Stimulated activated CD4-positive, alpha-beta T cell treated with anti-CD3 and anti-CD28 coated beads, Interleukin-2, amount 100 ng/mL, for 24 hours (primary cell): ENCODE measurements at places on chromosomes 12 and 14.

DNA sequence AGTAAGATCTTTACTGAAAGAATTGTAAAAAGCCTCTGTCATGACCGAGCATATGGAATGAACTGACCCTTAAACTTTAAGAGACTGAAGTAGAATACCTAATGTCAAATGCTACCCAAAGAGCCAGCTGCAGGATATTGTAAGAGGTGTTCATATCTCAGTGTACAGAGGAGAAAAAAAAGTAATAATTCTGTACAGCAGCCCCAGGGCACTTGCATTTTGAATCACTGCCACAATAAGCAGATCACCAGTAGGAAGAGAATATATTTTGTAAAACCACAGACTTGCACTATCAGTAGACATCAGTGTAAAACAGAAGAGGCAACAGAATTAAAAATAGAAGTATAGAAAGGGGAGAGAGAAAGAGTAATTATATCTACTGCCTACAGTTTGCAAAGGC, 162.6 kb downstream of the PPFIA2 start:
- DNase-seq: no peak

DNA sequence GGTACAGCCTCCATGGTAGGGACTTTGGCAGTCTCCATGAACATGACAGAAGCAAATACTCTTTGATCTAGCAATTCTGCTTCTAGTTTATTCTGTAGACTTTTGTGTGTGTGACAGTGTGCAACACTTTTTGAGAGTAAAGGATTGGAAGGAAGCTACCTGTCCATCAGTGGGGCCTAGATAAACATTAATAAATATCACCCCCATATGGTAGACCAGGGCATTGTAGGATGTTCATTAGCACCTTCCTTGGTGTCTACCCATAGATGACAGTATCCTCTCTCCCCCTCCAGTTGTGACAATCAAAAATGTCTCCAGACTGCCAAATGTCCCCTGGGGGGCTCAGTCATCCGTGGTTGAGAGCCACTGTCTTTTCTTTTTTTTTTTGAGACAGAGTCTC, 10.8 kb downstream of the SNRNP35 start:
- no peak for DNase-seq

DNA sequence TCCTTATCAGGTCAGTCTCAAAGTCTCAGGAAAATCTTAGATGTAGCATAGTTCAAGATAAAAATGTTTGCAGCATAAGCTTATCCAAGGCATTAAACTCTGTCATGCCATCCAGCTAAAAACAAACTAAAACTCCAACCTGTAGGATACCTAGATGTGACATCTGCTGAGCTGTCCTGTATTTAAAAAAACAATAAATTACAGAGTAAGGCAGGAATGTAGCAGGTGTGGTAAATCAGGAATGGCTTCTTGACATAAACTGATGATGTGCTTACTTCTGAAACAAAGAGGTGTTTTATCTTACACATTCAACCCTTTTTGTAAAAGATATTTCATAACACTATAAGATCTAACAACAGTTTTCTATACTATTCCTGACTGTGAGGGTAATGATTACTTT, 30.6 kb upstream of the DLGAP5 start:
- DNase-seq: no peak

DNA sequence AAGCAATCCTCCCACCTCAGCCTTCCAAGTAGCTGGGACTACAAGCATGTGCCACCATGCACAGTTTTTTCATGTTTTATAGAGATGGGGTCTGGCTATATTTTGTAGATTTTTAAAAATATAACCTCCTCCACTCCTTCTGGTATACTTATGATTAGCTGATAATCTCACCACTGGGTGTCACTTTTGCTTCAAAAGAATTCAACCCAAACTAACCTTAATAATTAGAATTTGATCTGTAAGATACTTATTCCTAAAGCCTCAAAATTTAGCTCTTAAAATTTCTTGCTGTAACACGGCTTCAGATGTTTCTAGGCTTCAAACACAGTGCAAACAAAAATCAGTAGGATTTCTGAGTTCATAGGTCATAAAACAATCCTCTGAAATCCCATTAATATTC, 130.3 kb downstream of the CEP83 start:
- DNase-seq: no peak

DNA sequence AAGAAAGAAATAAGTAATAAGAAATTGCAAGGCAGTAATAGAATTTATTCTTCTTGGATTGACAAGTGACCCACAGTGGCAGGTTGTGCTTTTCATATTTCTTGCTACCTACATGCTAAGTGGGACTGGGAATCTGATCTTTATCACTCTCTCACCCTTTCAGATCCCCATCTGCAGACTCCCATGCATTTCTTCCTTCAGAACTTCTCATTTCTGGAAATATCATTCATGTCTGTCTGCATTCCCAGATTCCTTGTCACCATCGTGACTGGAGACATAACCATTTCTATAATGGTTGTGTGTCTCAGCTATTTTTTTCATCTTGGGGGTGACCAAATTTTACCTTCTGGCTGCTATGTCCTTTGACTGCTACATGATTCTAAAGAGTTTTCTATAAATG, 4.0 kb upstream of the OR6C65 start:
- DNase-seq: no peak

DNA sequence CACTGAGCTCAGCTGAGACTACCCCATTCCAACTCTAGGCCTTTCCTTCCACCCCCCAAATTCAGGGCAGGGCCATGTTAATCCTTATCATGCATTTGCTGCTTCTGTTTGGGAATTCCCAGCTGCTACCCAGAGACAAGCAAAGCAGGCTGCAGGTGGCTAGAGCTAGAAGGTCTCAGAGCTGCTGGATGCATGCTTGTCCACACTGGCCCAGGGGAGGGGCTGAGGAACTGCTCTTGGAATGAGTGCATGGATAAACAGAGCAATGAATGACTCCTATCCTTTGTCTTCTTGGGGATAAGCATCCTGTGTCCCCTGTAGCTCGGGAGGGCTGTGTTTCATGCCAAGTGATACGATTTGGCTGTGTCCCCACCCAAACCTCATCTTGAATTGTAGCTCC, 136.8 kb upstream of the NOS1 start:
- no peak for DNase-seq

DNA sequence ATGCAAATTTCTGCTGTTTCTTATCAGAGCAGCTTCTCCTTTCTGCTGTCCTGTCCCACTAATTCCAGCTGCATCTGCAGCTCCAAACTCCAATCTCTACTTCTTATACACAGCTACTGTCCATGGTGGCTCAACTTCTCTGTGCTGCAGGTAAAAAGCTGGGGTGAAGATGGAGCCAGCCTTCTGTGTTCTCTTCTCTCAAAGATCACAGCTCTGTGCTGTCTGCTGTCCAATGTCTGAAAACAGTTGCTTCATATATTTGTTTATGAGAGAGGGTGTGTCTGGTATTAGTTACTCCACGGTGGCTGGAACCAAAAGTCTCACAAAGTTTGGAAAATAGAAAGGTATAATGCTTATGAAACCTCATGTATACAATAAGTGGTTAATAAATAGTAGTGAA, 445.8 kb upstream of the TBX3 start:
- DNase-seq: no peak

DNA sequence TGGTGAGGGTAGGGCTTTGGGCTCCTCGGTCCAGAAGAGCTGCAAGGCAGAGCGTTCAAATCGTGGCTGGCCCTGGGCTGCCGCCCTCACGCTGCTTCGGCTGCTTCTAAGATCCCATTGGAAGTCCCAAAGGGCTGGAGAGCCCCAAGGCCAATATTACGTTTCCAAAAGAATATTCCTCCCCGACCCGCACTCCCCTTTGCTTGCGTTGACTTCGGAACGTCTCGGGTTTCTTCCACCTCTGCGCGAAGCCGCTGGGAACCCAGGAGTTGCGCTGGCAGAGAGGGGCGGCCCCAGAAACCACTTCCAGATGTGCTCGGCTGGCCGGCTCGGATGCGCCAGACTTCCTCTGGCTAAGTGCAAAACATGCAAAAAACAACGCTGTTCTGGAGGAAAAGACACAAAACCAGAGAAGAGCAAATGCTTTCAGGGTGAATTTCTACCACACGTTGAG, at the start of gene GLT8D2:
Gene GLT8D2 (minus strand): TSS at position 285 of the 454 bp plus-strand sequence. CDS start 30,539 bp downstream, outside the sequence.
- DNase-seq: no peak

DNA sequence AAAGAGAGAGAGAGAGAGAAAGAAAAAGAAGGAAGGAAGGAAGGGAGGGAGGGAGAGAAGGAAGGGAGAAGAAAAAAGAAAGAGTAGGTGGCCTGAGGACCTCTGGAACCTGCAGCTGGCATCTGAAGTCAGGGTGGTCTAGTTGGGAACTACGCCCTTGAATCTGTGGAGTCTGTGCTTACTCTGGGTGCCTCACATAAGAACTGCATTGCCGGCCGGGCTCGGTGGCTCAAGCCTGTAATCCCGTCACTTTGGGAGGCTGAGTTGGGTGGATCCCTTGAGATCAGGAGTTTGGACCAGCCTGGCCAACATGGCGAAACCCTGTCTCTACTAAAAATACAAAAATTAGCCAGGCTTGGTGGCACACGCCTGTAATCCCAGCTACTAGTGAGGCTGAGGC, 10.0 kb upstream of the NRDE2 start:
- DNase-seq: no peak

DNA sequence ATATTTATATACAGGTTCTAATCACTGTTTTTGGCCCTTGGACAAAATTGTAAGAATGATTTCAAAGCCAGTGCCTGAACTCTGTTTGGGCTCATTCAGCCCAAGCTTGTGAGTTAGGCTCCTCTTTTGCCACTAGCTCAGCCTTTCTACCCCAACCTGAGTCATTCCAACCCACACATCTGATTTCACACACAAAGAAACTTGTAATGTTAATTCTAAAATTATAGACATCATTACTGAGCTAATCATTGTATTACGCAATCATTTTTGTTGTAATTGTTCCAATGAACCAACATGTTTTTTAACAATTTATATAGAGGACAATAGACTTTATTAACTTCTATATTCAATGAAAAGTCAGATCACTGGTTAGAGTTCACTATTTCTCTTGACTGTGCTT, 441.1 kb downstream of the ETNK1 start:
- no peak for DNase-seq

- DNase-seq: no peak
These were observed 55.7 kb upstream of the OVCH1 start for GRCh38 chr12:29552994-29553748.
